Ascending aorta (tissue), 2 donors: ENCODE measurements at places on chromosomes 4 and X. TPM values are rescaled to one million over a fixed set of nuclear protein-coding genes. Genes with fewer than 3 reads are reported as not detected.

The SPANXN2 gene
- not detected for total RNA-seq

GRCh38 chr4:5957076-5957475 lies 61.2 kb downstream of the C4orf50 start:
- no peaks in the 10 kb centered on the region for H3K36me3 ChIP-seq
- H3K27me3 ChIP-seq = no peaks in the 10 kb centered on the region
- H3K4me1 ChIP-seq = no peaks in the 10 kb centered on the region
- no peak overlapping the region for H3K27ac ChIP-seq
- no peak overlapping the region for H3K4me3 ChIP-seq

DNA sequence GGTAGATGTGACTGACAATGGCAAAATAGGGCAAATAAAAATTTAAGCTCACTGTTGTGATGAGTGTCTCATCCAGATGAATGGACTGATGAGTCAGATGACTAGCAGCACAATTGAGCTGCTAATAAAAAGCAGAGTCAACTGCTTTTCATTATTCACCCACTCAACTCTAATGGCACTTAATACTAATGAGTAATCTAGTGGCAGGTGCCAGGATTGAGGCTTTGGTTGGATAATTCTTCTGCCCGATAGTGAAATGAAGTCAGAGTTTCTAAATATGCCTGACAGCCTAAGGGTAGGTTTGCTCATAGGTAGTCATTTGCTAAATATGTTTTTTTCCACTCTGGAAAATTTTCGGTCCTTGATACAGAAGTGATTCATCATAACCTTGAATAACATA lies 10.4 kb downstream of the OGT start:
- H3K27ac ChIP-seq = peak overlapping the region; percentile 74
- H3K27me3 ChIP-seq = no peaks in the 10 kb centered on the region
- no peak for DNase-seq

The RHOXF2 gene
- not detected for total RNA-seq

The CAPN6 gene
- 1.5 TPM for total RNA-seq

The PIM2 gene
- total RNA-seq = 5.6 TPM

The HMX1 gene
- not detected for total RNA-seq

The RTL3 gene
- total RNA-seq = not detected

DNA sequence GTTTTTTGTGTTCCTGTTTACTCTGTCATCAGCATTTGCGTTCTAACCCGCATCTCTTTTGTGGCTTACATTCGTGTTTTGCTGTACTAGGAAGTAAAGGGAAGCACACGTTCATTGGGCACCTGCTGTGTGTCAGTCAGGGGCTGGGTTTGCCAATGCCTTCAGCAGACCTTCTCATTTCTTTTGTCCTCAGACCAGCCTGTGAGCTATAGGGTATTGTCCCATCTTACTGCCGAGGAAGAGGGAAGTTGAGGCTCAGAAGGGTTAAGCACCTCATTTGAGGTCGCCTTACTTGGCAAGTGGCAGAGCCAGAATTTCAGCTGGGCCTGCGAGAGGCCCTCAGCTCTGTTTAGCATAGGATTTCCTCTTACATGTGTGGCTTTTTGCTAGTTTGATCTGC lies 8.7 kb downstream of the TBC1D14 start:
- no peak overlapping the region for H3K4me3 ChIP-seq
- no peaks in the 10 kb centered on the region for H3K27me3 ChIP-seq
- DNase-seq = no peak
- peaks cover 7% of the 10 kb centered on the region for H3K4me1 ChIP-seq

The KLHL4 gene
- total RNA-seq = 0.21 TPM
